ENCODE measurements at places on chromosomes 12 and 14.

- no peak for DNase-seq
Measured at GRCh38 chr12:109827566-109828550, 5.3 kb downstream of the TRPV4 start.

DNA sequence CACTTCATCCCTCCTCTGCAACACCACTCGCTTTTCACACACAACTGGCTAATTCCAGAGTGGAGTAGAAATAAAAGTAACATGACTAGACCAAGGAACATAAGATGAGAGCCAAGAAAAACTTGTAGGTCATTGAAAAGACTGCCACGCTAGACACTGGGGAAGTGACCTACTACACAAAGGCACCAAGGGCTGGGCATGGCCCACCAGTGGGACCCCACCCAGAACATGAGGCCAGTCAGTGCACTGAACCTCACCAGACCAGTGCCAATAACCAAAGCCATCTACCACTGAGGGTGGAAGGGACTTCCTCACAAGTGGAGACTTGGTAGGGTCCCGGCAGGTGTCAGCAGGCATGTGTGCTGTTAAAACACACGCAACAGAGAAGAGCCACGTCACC lies 19.7 kb downstream of the FBLN5 start:
- DNase-seq, result no peak

GRCh38 chr12:103868215-103868614 lies 27.2 kb upstream of the NT5DC3 start:
- DNase-seq, result no peak

DNA sequence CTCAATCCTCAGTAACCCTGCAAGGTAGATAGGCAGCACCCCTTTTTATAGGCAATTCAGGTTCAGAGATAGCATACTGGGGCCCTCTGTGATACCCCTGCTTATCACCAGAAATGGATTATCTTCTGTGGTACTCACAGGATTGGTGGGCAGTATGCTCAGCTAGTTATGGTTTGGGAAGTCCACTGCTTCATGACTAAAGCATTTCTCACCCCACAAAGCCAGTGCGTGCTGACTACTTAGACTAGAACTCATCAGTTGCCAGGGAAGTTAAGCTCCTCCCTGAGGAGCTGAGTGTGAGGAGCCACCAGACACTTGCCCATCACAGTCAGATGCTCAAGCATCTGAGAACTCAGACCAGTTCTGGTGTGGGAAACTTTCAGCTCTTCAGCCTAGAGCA lies 76.3 kb downstream of the SCAF11 start:
- no peak for DNase-seq

DNA sequence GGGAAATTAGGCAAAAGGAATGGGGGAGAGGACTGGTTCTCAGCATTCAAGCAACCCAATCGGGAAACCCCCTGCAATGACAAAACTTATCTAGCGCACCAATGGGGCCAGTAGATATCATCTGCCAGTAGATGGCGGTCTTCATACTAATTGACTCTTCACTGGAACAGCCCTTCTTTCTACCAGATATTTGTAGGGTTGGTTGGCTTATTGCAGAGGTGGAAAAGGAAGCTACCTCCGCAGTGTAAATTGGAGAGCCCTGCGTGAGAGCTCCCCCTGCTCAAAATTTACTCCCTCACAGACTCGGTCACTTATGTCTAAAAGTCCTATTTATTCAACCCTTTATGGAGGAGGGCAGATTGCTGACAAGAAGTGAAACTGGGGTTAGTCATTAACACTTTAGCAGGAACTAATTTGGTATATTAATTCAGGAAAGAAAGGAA lies 166.1 kb upstream of the CCND2 start:
- no peak for DNase-seq

- no peak for DNase-seq
Measured at GRCh38 chr12:3300833-3301401, 190.1 kb upstream of the PRMT8 start.

GRCh38 chr14:56118611-56119181 lies 485 bp downstream of the PELI2 start:
- DNase-seq, result no peak

DNA sequence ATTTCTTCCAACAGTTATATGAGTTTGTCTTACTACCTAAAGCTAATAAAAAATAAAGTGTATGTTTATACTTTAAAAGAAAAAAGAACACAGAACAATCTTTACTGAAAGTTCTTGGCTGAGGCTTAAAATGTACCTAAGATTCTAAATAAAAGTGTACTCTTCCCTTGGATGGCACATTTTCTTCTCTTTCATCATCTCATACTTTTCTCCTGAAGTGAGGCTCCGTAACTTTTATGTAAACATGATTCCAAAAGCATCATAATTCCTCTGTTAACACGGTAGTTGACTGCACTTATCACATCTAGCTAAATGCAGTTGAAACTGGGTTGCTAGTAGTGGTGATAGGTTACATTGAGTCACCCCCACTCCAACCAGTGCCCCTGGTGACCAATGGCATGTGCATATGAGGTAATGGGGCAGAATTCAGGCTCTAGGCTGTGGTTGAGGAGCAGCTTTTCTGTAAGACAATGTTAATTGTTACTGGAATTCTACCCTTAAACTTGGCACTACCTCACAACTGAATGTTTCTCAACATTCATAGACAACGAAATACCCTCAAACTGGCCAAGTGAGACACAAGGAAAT lies 38.4 kb downstream of the WASHC3 start:
- no peak for DNase-seq

- DNase-seq, result no peak
Measured at GRCh38 chr12:22275843-22276242, 58.7 kb downstream of the ST8SIA1 start.

GRCh38 chr14:74882103-74882920 lies 596 bp downstream of the DLST start:
- DNase-seq, result no peak

GRCh38 chr12:117140397-117141096 lies 41.3 kb upstream of the TESC start:
- DNase-seq, result no peak

- DNase-seq, result no peak
Measured at GRCh38 chr12:95859344-95859816, 628 bp downstream of the SNRPF start.

DNA sequence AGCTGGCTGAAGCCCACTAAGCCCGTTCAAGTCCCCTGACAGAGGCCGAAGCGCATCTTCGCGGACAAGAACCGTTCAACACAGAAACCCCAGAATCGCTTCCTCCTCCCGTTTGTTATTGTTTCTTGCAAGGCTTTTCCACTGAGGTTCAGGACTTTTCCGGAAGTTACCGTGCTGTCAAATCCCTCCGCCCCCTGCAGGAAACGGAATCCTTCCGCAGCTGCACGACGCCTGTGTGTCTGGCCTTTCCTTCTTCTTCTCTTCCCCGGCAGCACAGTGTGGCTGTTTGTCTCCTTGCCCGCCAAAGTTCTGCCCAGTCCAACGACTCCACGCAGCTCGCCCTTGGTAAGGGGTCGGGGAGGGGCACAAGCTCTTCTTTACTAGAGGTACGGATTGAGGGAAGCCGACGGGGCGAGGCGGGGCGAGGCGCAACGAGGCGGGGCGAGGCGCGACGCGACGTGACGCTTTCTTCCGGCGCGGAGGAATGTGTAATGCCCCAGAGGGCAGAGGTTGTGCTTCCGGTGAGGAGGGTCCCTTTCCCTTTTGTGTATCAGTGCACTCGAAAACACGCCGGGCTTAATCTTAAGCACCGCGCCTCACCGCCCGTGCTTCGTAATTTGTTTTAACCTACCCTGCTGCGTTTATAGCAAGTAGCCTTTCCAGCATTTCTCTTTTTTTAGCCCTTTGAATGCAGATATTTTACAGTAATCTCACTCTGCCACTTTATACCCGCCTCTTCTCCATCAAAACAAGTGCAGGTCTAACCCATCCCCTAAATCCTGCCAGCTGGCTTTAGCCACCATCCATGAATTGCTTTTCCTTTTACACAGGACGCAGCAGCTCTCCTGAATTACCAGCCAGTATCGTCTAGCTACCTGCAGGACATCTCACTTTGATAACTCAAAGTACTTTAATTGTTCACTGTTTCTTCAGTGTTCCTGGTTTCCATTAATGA lies at the start of gene KDM5A:
TSS of gene KDM5A (minus strand) at position 179 of the 955 bp plus-strand sequence. CDS start 229 bp downstream, outside the sequence.
- DNase-seq, result no peak

DNA sequence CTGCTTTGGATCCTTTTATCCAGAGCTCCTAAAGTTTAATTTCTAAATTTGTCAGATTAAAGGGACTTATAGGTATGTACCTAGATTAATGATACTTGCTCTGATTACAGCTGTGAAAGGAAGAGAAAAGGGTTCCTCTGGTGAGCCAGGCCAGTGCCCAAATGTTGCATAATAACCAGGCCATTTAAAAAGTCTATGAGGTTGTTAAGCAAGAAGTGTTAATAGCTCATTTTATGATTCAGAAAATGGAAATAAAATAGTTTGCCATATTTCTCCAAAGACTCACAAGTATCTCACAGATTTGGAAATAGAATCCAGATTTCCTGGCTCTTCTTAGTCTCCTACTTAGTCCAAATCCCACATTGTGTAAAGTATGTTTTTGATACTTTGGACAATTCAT lies 67.6 kb downstream of the SLC38A6 start:
- no peak for DNase-seq

- DNase-seq, result peak; percentile 18
Measured at GRCh38 chr12:26651566-26652188, 181.3 kb downstream of the ITPR2 start.

Measured in NCI-H2081 treated with DMSO at 0.1 percent for 48 hours (cell line).